ENCODE measurements at places on chromosomes 5 and 9.

GRCh38 chr5:109786206-109786855 lies 96.6 kb downstream of the MAN2A1 start:
- DNase-seq = no peak

DNA sequence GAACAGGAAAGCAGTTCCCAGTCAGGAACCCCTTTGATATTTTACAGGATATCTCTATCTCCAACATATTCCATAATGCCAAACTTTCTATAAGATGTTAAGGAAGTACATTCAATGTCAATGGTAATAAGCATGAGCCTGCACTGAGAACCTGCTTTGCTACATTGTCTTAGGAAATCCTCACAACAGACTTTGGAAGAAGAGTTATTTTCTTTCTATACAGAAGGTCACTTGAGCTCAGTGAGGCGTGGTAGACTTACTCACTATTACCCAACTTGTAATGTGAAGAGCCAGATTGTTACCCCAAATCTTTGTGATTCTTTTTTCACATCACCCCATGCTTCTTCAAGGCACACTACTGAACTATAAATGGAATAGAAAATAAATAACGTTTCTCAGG lies 435.9 kb downstream of the DNAH5 start:
- no peak for DNase-seq

GRCh38 chr5:169426784-169427183 lies 125.8 kb upstream of the SLIT3 start:
- no peak for DNase-seq

DNA sequence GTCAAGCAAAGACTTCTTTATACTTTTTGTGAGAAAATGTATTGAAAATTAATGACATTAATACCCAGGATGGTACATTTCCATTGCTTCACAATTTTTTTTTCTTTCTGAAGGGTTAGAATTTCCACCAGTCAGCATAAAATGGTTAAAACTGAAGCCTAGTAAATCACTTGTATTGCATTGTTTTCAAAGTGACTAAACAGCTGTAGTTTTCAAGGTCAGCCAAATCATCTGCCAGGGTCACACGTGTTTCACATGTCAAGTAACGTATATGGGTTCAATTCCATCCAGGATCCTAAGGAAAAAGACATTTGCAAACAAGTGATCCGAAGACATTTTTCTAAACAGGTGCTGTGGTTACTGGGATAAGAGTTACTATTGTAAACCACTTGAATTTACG lies 574.2 kb downstream of the RAB3C start:
- no peak for DNase-seq

DNA sequence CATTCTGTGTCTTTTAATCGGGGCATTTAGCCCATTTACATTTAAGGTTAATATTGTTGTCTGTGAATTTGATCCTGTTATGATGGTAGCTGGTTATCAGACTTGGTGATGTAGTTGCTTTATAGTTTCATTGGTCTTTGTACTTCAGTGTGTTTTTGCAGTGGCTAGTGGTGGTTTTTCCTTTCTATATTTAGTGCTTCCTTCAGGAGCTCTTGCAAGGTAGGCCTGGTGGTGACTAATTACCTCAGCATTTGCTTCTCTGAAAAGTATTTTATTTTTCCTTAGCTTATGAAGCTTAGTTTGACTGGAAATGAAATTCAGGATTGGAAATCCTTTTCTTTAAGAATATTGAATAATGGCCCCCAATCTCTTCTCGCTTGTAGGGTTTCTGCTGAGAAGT lies 156.9 kb downstream of the CNTLN start:
- DNase-seq = no peak

DNA sequence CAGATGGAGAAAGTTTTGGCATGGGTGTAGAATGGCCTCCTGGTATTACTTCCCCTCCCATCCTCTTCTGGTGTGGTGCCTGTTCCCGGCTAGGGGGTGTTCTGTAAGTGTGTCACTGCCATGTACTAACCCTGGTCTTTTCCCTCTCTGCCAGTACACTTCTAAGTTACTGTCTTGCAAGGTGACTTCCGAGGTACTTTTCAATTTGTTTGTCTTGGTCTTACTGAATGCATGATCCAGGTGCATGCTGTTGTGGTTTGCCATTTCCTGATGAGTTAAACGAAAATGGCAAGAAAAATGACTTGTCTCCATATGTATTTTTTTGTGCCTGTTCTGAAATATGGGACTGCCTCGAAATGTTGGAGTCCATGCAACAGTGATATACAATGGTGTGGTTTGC lies 46.0 kb downstream of the C9orf152 start:
- DNase-seq = no peak

GRCh38 chr9:95086564-95086955 lies 230.9 kb downstream of the FANCC start:
- no peak for DNase-seq

GRCh38 chr5:157828944-157829639 lies 29.9 kb downstream of the CLINT1 start:
- DNase-seq = no peak

DNA sequence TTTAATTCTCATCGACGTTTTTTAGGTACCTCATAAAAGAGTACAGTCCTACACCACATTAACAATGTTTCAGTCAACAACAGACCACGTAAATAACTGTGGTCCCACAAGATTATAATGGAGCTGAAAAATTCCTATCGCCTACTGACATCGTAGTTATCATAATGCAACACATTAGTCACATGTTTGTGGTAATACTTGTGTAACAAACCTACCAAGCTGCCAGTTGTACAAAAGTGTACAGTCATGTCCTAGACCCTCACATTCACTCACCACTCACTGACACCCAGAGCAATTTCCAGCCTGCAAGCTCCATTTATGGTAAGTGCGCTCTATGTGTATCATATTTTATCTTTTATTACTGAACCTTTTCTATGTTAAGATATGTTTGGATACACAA lies 16.8 kb downstream of the GNAQ start:
- no peak for DNase-seq

DNA sequence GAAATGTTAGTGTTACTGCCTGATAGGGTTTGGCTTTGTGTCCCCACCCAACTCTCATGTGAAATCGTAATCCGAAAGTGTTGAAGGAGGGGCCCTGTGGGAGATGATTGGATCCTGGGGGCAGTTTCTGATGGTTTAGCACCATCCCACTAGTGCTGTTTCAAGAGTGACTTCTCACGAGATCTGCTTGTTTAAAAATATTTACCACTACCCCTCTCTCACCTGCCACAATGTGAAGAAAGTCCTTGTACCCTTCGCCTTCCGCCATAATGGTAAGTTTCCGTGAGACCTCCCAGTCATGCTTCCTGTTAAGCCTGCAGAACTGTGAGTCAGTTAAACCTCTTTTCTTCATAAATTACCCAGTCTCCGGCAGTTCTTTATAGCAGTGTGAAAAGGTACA lies 2.6 kb upstream of the RFX3 start:
- DNase-seq = no peak

DNA sequence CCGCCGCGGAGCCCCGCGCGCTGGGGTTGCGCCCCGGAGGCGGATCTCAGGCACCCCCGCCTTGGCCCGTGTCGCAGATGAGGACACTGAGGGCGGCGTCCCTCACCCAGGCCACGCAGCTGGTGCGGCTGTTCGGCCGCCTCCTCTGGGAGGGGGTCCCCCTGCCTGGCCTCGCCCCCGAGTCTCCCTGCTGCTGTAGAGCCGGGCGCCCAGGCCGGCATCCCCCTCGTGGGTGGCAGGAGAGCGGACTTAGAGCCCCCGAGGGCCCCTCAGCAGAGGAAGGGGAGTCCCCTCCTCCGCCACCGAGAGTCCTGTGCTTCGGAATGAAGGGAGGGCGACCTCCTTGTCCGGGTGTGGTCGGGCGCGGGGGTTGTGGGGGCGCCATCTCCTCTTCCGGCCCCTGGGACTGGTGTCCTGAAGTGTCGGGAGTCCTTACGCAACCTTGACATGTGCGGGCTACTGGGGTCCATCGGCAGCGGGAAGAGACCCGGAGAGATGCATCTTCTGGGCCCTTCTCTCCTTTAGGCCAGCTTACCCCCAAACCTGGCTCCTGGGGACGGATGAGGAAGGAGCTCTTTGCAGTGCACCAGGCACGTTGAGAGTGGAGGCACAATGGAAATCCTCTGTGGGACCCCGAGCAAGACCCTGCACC lies 11.7 kb upstream of the EXOSC2 start:
- no peak for DNase-seq

DNA sequence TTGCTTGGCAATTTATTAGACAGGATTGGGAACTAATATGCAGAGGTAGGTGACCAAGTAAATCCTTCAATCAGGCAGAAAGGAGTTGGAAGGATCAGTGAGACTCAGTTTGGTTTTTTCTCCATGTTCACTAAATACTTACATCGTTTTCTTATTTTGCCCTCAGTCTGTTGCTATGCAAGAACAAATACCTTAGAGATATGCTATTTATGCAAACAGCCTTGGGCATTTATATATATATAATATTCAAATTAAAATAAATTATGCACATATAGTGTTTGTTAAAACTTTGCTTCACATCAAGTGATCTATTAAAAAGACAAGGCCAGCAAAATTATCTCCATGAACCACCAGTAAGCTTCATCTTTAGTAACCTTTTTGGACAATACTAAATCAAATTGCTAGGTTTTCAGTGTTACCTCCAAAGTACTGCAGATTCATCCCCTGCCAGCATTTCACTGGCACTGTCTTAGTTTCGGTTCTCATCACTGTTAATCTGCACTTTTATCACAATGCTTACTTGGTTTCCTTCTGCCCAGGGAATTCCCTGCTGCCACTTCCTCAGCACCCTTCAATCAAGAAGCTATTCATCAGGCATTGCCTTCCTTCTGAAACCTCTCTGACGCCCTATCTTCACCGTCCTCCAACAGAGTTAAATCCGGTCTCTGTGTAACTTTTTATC lies 26.0 kb upstream of the LIFR start:
- DNase-seq = no peak

- no peak for DNase-seq
These were observed 16.8 kb downstream of the SKP2 start for GRCh38 chr5:36168737-36169136.

DNA sequence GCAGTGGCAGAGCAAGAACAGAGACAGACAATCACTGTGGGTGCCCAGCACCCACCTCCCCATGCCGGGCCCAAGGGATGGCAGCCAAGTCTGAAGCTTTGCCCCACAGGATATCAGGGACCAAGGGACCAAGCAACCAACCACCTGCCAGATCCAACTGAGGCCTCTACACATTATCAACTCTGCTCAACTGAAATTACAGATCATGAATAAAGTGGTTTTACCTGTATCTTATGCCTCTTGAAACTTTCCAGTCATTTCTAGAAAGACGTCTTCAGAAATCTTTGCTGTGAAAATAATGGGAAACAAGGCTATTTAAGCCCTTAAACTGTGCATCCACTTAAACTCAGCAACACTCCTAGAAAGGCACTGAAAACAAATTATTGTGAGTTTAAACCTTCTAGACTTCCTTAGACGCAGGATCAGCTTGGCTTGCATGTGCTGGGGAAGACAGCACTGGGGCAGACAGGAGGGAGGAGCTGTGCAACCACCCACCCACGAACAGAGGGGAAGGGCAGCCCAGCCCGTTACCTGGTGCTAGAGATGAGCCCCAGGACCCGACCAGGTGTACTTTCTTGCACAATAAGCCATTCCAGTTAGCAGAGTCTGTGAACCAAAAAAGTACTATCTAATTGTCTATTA lies 80.0 kb downstream of the SEMA4D start:
- no peak for DNase-seq

DNA sequence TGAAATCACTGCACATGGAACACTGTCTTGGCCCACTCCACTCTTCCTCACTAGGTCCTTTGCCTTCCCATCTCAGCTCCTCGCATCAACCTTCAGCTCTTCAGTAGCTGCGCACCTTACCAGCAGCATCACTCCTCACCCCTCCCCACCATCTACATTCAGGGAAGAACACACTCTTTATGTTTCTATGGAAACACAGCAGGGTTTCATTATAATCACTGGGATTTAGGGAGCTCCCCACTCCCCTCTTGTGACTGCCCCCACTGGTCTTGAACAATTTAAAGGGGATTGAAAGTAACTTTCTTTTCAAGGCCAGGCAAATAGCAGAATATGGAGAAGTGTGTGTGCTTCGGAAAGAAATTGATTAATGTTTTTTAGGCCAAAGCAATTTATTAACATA lies 111.2 kb downstream of the INSYN2B start:
- DNase-seq = no peak

DNA sequence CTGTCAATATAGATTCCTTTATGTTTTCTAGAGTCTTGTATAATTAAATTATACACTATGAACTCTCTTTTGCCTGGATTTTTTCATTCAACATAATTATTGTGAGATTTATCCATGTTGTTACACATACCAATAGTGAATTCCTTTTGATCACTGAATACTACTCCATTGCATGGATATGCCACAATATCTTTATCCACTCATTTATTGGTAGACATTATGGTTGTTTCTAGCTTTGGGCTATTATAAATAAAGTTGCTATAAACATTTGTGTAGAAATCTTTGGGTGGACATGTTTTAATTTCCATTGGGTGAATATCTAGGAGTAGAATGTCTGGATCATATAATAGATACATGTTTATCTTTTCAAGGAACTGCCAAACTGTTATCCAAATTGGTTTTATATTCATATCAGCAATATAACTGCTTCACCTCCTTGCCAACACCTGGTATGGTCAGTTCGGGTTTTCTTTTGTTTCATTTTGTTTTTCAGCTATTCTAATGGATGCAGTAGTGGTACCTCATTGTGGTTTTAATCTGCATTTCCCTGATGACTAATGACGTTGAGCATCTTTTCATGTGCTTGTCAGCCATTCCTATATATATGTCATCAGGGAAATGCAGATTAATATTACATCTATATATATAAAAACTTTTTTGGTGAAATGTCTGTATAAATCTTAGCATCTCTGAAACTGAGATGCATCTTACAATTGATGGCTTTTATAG lies 32.1 kb upstream of the TCF7 start:
- no peak for DNase-seq

DNA sequence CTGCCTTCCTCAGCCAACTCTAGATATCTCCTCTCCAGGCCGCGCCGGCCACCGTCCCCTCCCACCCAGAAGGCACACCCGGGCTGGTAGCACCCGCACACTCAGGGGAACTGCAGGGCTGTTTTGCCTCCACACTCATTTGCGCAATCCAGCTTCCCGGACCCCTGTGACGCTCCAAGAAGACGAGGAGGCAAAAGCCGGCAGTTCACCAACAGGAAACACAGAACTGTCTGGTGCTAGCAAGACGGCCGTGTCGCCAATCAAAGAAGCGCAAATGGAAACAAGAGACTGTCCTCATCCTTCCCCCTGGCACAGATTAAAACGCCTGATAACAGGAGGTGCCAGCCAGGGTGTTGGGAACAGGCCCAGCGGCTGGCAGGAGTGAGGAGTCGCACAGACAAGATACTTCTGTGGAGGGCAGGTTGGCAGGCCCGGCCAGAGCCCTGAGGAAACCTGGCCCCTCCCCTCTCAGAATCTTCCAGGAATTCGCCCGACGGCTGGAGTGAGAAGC lies 7.8 kb downstream of the AGPAT2 start:
- DNase-seq = no peak

DNA sequence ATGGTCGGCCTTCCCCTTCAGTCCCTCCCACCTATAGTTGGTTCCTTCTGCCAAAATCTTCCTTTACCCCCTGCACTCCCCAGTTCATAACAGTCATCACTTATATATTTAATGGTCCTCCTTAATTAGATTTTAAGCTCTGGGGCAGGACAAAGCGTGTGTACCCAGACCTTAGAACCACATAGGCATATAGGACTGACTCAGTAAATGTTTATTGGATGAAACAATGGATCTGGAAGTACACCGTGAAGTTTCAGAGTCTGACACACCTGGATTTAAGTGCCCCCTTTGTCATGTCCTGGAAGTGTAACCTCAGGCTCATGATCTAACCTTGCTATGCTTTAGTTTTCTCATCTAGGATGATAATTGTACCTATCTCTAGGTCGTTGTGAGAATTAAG lies 32.0 kb downstream of the STARD4 start:
- no peak for DNase-seq

- no peak for DNase-seq
These were observed 82.7 kb downstream of the EGFLAM start for GRCh38 chr5:38341056-38341455.

Measured in NCI-H345 (cell line).